Anterior cingulate cortex (tissue), 58 donors: ENCODE measurements at places on chromosomes 4 and X.

DNA sequence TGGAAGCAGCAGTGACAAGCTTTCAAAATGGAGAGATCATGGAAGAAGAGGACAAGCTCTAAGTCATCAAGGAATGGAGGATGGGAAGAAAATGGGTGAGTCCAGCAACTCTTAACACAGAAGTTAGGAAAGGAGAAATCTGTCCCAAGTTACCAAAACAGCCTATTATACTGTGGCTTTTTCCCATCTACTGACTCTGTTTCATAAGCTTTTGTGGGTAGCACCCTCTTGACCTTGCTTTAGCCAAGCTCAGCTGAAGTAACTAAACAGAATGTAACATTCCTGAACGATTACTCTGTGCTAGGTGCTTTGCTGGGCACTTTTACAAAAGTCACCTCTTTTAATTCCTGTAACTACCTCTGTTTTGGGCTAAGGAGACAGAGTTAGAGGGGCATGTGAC lies 54.9 kb downstream of the MAP7D2 start:
- DNase-seq, result no peak

GRCh38 chrX:136671006-136671610 lies 23.1 kb downstream of the CD40LG start:
- DNase-seq, result no peak

DNA sequence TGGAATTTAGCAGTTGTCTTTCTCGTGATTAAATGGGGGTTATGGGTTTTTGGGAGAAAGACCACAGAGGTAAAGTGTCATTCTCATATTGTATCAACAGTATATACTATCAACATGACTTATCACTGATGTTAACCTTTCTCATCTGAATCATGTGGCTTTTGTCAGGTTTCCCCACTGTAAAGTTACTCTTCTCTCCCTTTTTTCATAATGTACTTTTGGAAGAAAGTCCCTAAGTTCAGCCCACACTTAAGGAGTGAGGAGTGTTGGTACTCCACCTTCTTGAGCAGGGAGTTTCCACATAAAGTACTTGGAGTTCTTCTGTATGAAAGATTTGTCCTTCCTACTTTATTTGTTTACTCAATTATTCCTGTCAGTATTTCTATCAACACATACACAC lies 169.9 kb downstream of the ZNF330 start:
- DNase-seq, result no peak

GRCh38 chrX:93422693-93423092 lies 250.7 kb downstream of the NAP1L3 start:
- no peak for DNase-seq

- DNase-seq, result no peak
These were observed 8.3 kb upstream of the HAND2 start for GRCh38 chr4:173538148-173538908.

DNA sequence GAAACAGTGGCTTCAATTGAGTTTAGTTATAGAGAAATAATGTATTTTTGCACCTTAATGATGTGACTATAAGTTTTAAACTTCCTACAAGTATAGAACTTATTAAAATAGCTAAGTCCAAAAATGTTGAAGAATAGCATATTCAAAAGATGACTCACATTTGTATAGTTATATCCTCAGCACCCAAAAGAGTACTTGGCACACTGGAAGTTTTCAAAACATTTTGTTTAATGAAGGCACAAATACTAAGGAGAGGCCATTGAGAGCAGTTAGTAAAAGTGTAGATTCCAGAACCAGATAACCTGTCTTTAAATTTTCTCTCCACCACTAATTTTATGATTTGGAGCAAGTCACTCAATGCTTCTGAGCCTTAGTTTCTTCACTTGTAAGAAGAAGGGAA lies 226.9 kb upstream of the MID1 start:
- DNase-seq, result no peak

- DNase-seq, result no peak
These were observed 15.8 kb upstream of the RGS12 start for GRCh38 chr4:3276986-3277385.

- DNase-seq, result no peak
These were observed 178.8 kb downstream of the SNCA start for GRCh38 chr4:89657931-89658700.

DNA sequence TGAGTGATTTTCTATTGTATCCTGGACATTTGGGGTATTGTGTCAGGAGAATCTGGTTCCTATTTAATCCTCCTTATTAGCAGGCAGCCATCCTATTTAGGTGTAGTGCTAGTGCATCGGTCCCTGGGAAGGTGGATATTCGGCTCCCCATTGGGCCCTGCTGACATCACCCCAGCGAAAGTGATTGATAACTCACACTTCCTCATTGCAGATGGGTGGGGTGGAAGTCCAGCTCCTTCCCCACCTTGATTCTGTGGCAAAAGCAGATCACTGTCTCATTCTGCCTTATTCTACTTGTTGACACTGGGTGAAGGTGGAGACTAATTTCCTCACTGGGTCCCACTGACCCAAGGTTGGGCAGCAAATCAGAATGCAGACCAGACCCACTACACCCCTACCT lies 23.2 kb upstream of the BRS3 start:
- no peak for DNase-seq

- DNase-seq, result no peak
These were observed 471.0 kb downstream of the KLHL13 start for GRCh38 chrX:117645639-117646038.

DNA sequence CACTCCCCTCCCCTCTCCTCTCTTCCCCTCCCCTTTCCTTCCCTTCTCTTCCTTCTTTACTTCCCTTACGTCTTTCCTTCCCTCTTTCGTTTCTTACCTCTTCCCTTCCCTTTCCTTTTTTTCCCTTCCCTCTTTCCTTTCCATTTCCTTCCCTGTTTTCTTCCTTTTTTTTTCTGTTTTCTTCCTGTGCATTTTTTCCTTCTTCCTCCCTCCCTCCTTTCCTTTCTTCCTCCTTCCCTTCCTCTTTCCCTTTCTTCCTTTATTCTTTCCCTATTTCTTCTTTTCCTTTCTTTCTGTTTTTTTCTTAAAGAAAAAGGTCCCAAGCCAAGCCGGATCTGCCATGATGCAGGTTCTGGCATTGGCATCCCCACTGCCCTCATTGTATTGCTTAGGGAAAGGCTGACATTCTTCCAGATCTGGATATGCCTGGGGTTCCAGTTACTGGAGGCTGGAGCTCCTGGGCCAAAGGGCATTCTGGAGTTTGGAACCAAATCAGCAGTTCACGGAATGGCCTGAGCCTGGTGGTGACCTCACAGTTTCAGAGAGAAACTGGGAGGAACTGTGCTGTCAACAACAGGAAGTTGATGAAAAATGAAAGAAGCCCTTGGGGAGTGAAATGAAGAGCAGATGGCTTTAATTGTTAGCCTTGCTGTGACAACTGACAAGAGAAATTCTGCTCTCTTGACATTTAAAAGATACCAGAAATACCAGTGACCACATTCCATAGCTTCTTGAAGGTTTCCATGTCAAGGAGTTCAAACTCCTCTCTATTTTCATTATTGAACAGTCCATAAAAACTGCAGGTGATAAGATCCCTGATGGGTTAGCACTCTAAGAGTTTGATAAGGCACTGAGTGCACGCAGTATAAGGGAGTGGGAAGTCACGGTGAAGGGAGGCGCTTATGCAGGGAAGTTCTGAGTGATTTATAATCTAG lies 622.1 kb downstream of the SPRY1 start:
- no peak for DNase-seq
